ENCODE measurements at places on chromosomes 4 and X. TPM values are rescaled to one million over a fixed set of nuclear protein-coding genes. Genes with fewer than 3 reads are reported as not detected.

Gene TBC1D1
- 62.3 TPM for total RNA-seq

Gene UGT2B17
- not detected for total RNA-seq

Gene VSIG1
- total RNA-seq = 5.0 TPM

Gene TMEM165
- 68.2 TPM for total RNA-seq

Gene GYPB
- not detected for total RNA-seq

Gene IL13RA2
- total RNA-seq = not detected

Gene GLRB
- total RNA-seq = not detected

Gene PNMA3
- total RNA-seq = 3.3 TPM

Gene ETDA
- not detected for total RNA-seq

Gene MAGIX
- 1.6 TPM for total RNA-seq

Gene ASB12
- total RNA-seq = 0.38 TPM

Gene SYTL5
- not detected for total RNA-seq

Gene TIGD4
- 0.13 TPM for total RNA-seq

Gene COL4A6
- not detected for total RNA-seq

Gene BTC
- not detected for total RNA-seq

Gene AREG
- total RNA-seq = 0.25 TPM

Gene ARHGAP36
- not detected for total RNA-seq

Gene EDNRA
- total RNA-seq = not detected

All from activated CD4-positive, alpha-beta memory T cell treated with anti-CD3 and anti-CD28 coated beads, Interleukin-2, amount 10 ng/mL, durations not matched to agents 7 days and 5 days (primary cell).